D721Med (cell line): ENCODE measurements at places on chromosomes 11 and 22.

GRCh38 chr22:26045051-26045450, 124.2 kb upstream of the SEZ6L start:
- no peak for DNase-seq

GRCh38 chr11:78224906-78225420, 36.2 kb downstream of the USP35 start:
- no peak for DNase-seq

- DNase-seq: no peak
These were observed 11.2 kb upstream of the GAB2 start for GRCh38 chr11:78428773-78429172.

DNA sequence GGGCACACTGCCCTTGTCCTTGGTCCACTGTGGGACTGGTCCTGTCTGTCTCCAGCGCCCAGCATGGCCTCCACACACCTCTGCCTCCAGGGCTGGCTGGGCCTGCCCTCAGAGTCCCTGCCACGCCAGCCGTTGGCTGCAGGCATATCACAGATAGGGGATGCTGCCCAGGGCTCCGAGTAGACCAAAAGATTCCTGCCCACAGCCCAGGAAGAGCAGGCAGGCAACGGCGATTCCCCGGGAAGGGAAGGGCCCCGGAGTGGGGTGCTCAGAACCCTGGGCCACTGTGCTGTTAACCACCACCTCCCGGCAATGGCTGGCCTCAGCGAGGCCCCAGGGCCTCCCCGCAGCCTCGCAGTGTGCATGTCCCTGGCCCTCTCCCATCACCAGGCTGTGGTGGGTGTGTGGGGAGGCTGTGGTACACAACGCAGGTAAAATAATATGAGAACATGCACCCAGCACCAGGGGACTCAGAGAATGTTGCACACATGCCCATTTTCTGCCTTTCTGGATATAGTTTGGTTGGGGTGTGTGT, 2.2 kb downstream of the IFITM5 start:
- DNase-seq: no peak

- DNase-seq: no peak
These were observed 48.7 kb downstream of the TSPAN18 start for GRCh38 chr11:44775366-44775984.

DNA sequence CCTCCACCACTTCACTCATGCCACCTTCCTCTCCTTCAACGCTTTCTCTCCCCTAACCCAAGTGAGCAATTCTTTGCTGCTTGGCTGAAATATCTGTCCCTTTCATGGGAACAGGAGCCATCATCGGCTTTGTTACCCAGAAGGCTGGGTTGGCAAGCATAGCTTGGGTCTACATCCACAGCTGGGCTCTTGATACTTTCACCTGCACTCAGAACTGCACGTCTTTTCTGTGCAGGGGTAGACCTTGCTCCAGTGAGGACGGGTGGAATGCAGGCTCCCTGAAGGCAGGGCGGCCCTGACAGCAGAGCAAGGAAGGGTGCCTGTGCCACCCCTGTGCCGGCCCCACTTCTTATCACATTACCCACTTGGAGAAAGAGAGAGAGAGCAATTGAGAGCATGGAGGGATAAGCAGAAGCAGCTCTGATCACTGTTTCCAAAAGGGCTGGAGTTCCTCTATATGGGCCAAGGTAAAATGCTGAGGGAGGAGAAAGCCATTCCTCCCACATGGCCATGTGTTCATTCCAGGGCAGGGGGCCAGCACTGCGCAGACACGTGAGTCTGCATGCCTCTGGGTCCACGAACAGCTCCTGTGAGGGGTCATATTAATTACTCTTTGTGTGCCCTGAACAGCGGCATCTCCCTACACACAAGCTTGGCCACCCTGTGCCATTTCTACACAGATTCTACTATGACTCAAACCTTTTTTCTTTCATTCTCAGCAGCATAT, 181.8 kb downstream of the BUD13 start:
- DNase-seq: no peak

DNA sequence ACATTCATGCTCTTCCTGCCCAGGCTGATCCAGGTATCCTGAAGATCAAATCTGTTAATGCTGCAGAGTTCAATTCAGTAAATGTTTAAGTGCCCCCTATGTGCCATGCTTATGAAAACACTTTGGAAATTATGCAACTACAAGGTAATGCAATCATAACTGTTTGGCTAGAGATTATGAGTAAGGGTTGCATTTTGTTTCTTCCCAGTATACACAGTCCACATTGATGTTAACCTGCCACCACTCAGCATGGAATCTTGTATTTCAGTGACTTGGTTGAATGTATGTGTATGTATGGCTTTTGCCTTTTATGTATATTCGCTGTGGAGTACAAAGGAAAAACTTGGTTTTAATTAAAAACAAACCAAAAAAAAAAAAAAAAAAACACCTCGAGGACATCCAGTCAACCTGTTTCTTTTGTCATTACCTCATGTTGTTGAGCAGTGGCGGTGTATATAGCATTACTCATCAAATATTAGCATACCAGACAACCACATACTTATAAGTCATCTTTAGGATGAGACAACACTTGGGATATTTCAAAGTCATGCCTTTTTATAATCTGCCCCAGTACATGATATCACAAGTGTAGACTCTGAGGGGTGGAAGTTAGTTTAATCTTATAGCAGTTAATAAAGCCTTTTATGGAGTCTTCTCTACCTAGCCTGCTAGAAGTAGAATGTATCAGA, 86.1 kb upstream of the HORMAD2 start:
- DNase-seq: no peak

DNA sequence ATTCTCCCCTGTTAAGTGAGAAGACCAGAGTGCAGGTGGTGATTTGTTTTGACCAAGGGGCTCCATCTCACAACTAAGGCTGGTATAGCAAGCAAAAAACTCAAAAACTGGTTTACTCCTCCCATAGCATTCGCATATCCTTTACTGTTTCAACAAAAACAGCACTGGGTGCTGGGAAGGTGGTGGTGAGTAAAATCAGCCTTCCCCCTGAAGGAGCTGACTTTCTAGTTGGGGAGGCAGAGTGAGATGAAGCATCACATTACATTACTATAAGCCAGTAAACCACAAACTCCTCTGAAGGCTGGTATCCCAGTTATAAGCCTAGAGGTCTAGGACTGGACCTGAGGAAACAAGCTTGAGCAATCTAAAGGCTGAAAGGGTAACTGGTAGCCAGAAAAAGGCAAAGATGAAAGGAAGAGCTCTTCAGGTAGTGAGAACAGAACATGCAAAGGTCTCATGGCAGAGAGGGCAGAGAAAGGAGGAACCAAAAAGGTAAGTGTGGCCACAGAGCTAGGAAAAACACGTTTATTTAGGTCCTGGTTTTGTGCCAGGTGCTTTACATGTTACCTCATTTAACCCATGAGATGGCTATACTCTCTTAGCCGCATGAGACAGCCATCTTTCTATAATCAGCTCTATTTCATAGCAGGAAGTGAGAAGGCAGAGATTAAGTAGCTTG, 22.3 kb downstream of the TMEM123 start:
- DNase-seq: no peak

DNA sequence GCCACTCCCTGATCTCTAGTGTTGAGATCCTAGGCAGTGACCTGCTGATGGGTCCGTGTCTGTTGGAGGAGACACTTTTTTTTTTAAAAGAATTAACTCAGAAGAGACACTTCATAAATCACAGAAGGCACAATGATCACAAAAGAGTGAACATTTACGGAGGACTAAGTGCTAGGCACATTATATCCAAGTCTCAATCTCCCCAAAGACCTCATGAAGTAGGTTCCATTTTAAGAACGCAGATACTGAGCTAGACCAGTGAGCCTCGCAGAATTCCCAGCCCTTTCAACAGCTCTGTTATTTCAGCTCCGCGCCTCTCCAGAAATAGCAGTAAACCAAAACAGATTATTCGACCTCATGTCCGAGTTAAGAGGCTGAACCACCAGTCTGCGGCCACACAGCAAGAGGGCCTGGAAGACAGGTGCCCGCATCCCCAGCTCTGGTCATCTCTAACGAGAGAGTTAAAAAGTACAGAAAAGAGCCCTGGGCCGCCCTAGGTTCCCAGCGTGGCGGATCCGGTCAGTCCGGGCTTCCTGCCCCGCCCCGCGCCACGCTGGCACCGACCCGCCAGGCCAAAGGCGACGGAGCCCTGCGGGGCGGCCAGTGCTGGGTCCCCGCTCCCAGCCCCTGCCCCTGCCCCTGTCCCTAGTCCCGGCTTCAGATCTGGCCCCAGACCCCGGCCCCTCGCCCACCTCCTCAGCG, 612 bp downstream of the XBP1 start:
- no peak for DNase-seq

- DNase-seq: no peak
These were observed 173.7 kb downstream of the KIF18A start for GRCh38 chr11:27933992-27934829.

DNA sequence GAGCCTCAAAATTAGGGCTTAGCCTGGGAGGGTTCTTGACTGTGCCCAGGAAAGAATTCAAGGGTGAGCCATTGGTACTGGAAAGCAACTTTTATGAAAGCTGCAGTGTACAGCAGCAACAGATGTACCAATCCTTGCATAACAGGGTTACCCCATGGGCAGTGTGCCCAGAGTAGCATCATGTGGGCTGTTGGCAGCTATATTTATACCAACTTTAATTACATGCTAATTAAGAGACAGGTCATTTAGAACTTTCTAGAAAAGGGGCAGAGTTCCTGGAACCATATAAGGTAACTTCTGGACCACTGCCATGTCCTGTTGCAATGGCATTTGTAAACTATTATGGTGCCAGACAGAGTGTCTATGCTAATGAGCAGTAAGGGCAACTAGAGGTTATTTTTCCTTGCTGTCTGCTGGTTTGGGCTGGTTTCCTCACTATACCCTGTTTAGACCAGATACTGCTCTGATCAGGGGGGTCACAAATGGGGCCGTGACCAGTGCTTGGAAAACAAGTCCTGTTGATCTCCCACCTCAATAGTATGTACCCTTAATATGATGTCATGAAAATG, 1120.5 kb upstream of the RAG2 start:
- no peak for DNase-seq

DNA sequence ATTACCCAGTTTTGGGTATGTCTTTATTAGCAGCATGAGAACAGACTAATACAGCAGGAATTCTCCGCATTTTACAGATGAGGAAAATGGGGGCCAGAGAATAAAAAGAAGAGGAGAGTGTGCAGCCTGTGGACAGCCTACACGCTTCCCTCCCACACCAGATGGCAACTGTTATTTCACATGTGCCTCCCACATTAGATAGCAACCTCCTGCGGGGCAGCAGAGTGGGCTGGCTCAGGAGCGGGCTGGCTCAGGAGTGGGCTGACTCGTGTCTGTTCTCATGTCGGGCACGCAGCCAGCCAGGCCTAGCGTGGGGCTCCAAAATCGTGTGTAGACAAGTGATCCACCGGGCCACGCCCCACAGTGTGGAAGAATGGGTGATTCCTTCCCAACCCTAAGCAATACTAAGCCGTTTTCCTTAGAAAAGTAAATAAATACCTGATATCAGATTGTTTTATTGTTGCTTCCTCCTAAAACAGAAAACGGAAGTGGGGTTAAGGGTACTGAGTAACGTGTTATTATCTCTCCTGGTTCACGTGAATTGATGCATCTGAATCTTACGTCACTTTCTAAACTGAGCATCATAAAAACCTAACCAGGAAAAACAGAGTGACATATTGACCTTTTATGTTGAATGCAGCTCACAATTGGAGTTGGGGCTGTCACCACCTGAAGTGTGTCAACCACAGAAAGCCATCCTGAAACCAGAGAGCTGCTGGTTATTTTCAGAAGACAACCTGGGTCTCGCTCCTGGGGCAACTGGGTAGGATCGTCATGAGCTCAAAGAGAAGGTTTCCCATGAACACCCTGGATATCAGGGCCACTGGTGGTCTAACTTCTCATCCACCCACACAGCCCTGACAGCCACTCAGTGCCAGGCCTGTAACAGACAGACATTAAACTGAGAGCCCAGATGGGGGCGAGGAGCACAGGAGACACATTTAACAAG, 3.3 kb downstream of the TTLL1 start:
- DNase-seq: no peak

GRCh38 chr22:25120093-25120561, 79.5 kb upstream of the CRYBB3 start:
- no peak for DNase-seq

- DNase-seq: no peak
These were observed 58.2 kb upstream of the EED start for GRCh38 chr11:86186386-86186785.

GRCh38 chr11:129729216-129729615, 86.4 kb upstream of the TMEM45B start:
- DNase-seq: no peak
